Activated naive CD4-positive, alpha-beta T cell (primary cell): ENCODE measurements at places on chromosomes 11 and 22.

DNA sequence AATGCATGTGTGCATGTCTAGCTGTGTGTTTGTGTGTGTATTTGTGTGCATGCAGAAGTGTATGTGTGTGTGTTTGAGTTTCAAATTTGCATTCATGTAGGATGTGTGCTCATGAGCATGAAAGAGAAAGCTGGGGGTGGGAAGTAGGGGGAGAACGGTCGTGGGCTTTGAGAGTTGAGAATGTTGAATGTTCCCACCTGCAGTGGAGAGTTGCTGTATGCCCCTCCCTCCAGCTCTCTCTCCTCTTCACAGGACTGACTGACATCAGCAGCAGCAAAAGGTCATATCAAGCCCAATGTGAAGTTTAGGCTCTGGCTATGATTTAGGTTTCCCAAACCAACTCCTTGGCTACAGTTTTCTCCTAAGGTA lies 63.8 kb upstream of the RRAS2 start:
- no peak for DNase-seq

DNA sequence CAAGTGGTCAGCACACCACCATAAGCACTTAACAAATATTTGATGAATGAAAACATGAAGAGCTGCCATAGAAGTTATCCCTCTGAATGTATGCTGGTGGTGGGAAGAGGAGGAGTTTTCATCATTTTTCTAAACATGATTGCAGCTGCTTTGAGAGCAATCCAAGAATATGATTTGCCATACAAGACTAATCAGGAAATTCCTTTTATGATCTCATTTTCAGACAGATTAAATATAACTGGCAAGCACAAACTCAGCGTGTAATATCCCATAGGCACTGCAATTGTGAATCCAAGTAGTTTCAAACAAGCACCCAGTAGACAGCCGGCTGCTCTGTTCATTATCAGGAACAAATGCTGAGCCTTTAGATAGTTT lies 505.7 kb upstream of the LUZP2 start:
- no peak for DNase-seq

GRCh38 chr22:37983860-37984791 lies at the start of gene SOX10:
Gene SOX10, minus strand, starts transcription at chr22:37984555. Its CDS starts 771 bp downstream, at chr22:37983784.
- no peak for DNase-seq

DNA sequence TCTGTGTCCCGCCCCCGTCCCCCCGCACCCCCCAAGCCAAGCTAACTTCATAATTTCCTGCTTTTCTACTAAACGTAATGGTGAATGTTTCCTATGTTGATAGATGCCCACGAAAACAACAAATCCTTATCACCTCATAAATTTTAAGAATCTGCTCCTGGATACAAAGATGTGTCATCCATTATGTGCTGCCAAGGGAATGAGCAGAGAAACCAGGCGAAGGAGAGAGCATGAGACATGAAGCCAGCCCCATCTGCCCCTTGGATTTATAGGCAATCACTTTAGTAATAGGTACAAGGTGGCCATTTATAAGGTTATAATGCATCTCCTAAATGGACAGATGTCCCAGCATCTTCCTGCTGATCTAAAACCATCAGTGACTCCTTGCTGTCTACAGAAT lies 30.3 kb downstream of the LAYN start:
- no peak for DNase-seq

GRCh38 chr11:66686100-66686785 lies 8.6 kb upstream of the RBM4B start:
- DNase-seq: no peak

DNA sequence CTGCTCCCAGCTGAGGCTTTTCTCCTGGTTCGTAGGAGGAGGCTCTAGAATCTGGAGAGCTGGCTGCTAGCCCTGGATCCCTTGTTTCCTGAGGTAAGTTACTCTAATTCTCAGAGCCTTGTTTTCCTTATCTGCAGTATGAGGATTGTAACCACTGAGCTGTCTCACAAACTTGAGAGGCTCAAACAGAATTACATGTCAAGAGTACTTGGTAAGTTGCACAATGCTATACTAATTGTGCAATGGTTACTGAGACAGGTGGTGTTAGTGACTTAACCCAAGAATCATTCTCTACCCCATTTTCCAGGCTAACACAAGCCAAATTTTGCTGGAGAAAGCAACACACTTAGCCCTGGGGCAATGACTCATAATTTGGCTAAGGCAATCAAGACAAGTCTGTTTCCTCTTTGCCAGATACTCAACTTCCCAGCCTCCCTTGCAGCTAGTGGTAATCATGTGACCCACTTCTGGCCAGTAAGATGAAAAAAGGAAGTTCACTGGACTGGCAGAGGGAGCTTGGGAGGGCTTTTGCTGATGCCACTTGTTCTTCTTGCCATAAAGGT lies 348.0 kb downstream of the TENM4 start:
- no peak for DNase-seq

GRCh38 chr22:49685686-49686085 lies 142.0 kb downstream of the BRD1 start:
- no peak for DNase-seq

- no peak for DNase-seq
These were observed 81.4 kb upstream of the GRK3 start for GRCh38 chr22:25482868-25483639.

- DNase-seq: no peak
These were observed 854.5 kb downstream of the BRD1 start for GRCh38 chr22:48972979-48973693.

DNA sequence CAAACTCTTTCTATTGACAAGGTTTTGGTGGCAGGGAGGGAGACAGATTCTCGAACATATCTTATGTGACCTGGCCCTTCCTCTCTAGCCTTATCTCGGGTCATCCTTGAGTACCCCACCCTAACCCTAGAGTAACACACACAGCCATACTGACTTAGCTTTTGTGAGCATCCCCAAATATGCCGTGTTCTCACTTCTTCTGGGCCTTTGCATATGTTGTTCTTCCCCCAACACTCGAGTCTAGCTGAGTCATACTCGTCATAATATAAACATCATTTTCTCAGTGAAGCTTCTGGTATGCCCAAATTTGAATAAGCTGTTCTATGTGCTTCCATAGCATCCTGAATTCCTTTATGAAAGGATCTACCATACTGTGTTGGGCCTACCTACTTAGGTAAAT lies 8.0 kb downstream of the TTC17 start:
- no peak for DNase-seq

- DNase-seq: no peak
These were observed 191.6 kb upstream of the PGR start for GRCh38 chr11:101321222-101321621.

DNA sequence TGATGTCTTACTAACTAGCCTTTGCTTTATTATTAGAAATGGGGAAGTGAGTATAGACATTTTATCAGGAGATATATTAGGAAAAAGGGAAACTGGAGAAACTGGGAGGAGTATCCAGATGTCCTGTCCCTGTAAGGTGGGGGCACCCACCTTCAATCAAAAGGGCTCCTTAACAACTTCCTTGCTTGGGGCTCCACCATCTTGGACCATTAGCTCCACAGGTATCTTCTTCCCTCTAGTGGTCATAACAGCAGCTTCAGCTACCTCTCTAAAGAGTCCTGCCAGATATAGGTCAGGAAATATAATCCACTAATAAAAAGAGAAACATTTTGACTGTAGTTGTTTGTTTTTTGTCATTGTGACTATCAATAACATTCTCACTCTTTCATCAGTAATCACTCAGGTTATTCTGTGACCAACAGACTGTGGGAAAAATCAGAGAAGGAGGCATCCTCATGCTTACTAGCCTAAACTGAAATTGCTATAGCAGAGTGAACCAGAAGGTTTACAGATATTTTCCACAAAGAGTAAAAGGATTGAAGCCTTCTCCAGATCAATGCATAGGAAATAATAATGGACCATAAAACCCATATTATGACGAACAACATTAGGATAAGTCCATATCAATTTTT lies 10.4 kb downstream of the OR51B4 start:
- no peak for DNase-seq

DNA sequence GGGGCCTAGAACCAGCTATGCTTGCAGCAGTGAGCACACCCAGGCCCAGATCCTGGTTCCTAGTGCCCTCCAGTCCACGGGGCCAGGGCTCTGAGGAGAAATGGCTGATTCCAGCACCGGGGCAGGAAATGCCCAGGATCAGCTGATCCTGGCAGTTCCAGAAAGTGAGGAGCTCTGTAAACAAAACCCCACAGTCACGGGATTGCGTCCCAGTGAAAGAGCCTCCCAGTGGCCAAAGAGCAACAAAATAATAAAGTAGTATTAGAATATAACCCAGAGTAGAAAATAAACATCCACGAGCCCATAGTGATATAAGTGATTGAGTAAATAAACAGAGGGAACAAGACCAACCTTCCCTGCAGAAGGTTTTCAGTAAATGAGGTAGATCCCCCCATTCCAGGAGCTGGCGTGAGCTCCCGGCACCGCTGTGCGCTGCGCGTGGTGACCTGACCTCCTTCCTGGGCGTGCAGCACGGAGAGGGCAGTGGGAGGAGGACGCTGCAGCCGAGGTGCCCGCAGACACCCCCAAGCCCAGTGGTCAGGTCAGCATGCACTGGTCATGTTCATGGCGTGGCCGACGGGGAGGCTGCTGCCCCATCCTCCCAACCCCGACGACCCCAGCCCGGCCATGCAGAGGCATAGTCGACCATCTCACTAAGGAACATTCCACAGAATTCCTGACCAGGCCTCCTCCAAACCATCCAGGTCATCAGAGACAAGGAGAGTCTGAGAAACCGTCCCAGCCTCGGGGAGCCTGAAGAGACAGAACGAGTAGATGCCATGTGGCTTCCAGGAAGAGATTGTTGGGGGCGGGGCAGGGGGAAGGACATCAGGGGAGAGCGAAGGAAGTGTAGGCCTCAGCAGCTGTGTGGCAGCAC lies 19.8 kb downstream of the PTDSS2 start:
- DNase-seq: no peak

- no peak for DNase-seq
These were observed 17.8 kb downstream of the PI4KA start for GRCh38 chr22:20840646-20841371.

- DNase-seq: no peak
These were observed 50.4 kb downstream of the TCP11L1 start for GRCh38 chr11:33089776-33090175.

- no peak for DNase-seq
These were observed 171.5 kb upstream of the SYT13 start for GRCh38 chr11:45457649-45458048.

DNA sequence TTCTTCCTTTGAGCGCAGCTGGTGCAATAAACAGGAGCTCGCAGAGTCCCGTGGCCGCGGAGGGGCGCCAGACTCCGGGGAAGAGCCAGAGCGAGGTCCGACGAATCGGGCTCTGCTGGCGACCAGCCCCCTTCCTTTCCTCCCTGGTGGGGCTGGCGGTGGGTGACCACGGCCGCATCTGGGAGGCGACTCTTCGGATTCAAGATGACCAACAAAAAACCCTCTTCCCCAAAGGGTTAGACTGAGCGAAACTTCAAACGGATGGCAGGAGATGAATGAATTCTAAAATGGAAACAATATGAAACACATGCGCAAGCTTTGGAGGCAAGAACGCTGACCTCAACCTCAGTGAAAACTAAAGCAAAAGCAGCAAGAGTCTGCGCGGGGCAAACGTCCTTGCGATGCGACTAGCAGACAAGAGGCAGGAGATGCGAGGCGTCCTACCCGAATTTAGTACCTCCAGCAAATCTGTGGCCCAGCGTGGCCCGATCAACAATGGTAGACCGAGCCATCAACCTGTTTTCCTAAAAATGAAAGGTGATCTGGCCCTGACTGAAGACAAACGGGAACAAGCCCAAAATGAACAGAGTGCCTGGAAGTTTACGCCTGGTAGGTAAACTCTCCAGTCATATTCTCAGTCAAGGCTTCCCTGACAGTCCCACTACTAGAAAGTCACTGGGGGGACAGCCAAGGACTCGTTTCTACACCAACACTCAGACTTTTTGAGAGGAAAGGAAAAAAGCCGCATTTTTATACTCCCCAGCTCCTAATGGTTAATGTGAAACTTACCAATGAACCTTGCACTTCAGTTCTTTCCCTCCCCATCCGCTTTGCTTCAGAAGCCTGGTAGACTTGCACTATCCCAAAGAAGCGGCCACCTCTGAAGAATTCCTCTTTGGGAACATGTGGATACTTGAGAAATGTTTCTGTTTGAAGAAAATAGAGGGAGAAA lies 11.6 kb downstream of the MMP3 start:
- no peak for DNase-seq

- no peak for DNase-seq
These were observed 139.9 kb downstream of the SHANK2 start for GRCh38 chr11:71112454-71112853.

- no peak for DNase-seq
These were observed 147.0 kb upstream of the API5 start for GRCh38 chr11:43164831-43165230.

- DNase-seq: no peak
These were observed 582.9 kb downstream of the BRD1 start for GRCh38 chr22:49244466-49245420.

DNA sequence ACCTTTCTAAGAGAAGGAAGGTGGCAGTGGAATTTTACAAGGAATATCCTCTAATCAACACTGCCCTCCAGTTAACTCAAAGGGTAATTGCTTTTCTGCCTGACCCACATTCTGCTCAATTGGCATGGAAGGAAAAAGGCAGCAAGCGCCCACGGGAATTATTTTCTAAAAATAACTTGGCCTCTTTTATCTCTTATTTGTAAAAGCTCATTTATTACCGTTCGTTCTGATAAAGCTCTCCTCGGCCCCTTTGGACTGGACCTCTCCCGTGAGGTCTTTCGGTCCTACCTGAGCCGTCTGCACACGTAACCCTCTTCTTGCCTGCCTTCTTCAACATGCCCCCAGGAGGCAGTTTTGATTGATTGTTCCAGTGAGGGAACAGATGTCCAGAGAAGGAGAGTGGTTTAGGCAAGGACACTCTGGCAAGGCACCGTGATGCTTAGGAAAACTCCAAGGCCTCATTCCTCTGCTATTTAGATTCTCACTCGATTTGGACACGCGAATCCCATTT lies 53.2 kb upstream of the CRTAM start:
- DNase-seq: no peak

GRCh38 chr11:34787895-34788294 lies 128.3 kb downstream of the APIP start:
- no peak for DNase-seq

DNA sequence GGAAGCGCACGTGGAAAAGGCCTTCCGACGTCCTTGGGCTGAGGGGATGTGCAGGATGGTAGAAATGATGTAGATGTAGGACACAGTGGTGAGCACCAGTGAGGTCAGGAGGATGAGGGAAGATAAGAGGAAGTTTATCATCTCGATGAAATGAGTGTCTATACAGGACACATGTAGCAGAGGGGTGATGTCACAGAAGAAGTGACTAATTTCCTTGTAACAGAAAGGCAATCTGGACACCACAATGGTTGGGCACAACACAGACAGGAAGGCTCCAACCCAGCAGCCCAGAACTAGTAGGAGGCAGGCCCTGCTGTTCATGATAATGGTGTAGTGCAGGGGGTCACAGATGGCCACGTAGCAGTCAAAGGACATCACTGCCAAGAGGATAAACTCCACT lies 35.0 kb upstream of the OR6M1 start:
- no peak for DNase-seq

GRCh38 chr11:117000014-117000737 lies 98.1 kb downstream of the SIK3 start:
- DNase-seq: no peak

GRCh38 chr11:9396310-9396709 lies 11.9 kb downstream of the IPO7 start:
- no peak for DNase-seq

GRCh38 chr11:104666624-104667023 lies 231.6 kb downstream of the CASP12 start:
- DNase-seq: no peak
